Amygdala (tissue), 56 donors: ENCODE measurements at places on chromosomes 1 and 21.

DNA sequence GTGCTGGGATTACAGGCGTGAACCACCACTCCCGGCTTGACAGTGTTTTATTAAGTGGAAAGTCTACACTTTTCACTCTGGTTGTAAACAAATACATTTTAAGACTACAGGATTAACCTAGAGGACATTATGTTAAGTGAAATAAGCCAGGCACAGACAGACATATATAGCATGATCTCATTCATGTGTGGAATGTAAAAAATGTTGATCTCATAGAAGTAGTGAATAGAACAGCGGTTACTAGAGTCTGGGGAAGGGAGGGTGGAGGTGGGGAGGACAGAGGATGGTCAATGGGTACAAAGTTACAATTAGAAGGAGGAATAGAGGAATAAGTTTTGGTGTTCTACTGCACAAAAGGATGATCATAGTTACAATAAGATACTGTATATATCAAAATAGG is 16.9 kb downstream of the CTH start:
- no peak for DNase-seq

DNA sequence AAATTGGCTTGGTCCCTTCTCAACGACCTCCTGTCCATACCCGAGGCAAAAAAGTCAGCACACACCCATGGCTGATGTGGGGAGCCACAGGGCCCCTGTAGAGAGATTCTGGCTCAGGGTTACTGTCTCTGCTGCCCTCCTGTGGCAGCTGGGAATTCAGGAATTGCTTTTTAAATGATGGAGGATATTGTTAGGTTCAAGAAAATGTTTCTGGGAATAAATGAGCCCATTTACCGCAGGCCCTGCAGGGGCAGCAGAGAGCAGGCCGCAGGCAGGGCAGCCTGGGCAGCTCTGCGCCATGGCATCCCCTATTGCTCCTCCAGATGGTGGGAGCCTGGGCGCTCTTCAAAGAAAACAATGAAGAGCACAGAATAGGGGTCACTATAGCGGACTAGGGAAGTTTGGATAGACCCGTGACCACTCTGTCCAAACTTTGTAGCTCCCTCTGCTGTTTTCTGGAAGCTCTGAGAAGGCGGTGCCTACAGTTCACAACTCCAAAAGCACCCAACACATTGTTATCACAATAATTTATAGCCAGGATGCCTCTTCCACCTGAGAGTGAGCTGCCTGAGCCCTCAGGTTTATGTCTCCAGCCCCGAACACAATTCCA is 201.1 kb downstream of the BACH1 start:
- DNase-seq = no peak

DNA sequence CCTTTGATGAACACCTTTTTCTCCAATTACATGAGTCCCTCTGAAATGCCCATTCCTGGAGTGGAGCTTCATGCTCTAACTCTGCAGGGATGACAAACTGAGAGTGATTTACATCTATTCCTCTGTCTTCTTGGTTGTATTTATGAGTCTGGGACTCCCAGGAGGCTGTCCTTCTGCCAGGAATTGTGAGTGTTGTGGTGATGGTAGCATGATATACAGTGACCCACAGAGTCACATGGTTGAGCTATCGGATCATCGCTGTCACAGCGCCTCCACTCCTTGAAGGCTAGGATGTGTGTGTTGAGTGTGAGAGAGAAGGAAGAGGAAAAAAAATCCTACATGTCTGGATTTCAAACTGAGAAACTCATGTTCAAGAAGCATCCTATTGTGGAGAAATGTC is 163.4 kb upstream of the CACNA1E start:
- DNase-seq = no peak

GRCh38 chr1:177932123-177932522 is 37.7 kb downstream of the SEC16B start:
- DNase-seq = no peak

- DNase-seq = no peak
Measured at GRCh38 chr21:44437696-44438431, 17.4 kb upstream of the LRRC3 start.

- no peak for DNase-seq
Measured at GRCh38 chr1:16981269-16981849, 939 bp upstream of the MFAP2 start.
